Activated naive CD4-positive, alpha-beta T cell treated with anti-CD3 and anti-CD28 coated beads, Interleukin-2, amount 10 ng/mL, durations not matched to agents 7 days and 5 days (primary cell): ENCODE measurements at places on chromosomes 11 and 22.

DNA sequence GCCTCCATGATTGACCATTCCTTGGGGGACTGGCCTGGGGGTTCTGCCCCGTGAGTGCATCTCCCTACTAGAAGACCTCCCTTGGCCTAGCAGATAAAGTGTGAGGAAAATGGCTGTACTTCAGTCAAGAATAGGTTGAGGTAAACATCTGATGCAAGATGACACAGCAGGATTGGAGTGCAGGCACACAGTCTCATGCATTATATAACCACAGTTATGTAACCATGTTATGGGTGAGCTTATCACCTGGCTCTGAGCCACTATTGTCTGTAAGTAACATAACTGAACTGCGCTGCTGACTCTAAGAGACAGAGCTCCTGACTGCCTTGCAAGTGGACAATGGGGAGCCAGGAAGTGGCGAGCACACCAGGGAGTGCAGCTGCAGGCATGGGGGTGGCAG lies 378.7 kb upstream of the ANO5 start:
- no peak overlapping the region for H3K4me3 ChIP-seq
- no peak overlapping the region for H3K27ac ChIP-seq
- H3K27me3 ChIP-seq: no peaks in the 10 kb centered on the region
- DNase-seq: no peak
- H3K4me1 ChIP-seq: no peaks in the 10 kb centered on the region

DNA sequence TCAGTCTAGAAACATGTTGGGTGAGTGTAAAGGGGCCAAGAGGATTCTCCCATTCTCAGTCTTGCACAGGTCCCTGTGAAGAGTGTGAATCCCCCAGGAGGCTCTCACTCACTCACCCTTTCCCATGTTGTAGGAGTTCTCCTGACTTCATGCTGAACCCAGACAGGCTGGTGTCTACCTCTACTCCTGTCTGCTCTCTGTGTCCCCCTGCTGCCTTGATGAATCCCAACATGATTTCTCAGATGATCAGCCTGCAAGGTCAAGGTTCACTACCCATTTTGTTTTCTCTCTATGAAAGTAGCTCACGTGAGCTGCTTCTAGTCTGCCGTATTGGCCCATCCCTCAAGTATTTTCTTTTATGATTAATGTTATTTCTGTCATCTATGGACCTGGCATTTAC lies 500.6 kb downstream of the ETS1 start:
- no peak for DNase-seq
- no peak overlapping the region for H3K27ac ChIP-seq
- H3K4me1 ChIP-seq: no peaks in the 10 kb centered on the region
- peaks cover 3% of the 10 kb centered on the region for H3K27me3 ChIP-seq

DNA sequence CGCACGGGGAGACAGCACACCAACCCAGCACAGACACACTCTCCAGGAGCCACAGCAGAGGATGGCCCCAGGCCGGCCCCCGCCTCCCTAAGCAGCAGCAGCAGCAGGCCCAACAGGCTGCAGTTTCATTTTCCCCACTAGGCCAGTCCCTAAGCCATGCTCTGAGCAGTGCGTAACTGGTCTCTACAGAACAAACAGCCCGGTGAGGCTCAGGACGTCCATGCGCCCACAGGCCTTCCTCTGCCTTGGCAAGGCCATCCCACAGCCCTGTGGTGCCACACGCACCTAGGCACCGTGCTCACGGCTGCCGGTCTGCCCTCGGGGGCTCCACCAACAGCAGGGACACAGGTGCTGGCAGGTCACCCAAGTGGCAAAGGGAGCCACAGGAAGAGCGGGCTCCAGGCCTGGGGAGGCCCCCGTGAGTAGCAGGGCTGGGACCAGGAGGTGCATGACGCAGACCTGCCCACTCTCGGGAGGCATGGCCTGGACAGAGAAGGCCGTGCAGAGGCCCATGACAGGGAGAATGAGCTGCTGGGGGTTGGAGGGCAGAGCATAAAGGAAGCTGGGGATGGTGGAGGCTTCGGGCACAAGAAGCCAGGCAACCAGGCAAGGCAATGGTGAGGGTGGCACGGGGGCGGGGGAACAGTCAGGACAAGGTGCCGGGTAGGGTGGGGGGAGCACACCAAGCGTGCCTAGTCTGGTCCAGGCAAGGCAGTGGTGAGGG lies 1.4 kb upstream of the MOB2 start:
- no peak overlapping the region for H3K27ac ChIP-seq
- no peak for DNase-seq
- no peaks in the 10 kb centered on the region for H3K36me3 ChIP-seq
- no peak overlapping the region for H3K4me3 ChIP-seq

DNA sequence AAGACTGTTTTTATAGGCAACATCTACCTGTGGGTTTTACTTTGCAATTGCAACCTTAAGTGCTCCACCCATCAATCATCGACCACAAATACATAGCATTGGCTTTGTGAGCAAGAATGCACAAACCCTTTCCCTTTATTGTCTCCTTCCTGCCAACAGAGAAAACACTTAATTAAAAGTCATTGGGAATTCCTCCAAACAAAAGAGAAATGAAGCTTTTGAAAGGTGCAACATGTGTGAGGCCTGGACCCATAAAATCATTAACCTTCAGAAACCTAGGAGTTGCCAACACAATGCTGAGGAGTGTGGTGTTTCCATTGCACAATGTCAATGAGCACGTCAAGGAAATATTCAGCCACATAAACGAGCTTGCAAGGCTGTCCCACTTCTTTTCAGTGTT lies 223.2 kb downstream of the BLID start:
- no peaks in the 10 kb centered on the region for H3K4me1 ChIP-seq
- DNase-seq: no peak
- no peaks in the 10 kb centered on the region for H3K27me3 ChIP-seq
- no peak overlapping the region for H3K27ac ChIP-seq

DNA sequence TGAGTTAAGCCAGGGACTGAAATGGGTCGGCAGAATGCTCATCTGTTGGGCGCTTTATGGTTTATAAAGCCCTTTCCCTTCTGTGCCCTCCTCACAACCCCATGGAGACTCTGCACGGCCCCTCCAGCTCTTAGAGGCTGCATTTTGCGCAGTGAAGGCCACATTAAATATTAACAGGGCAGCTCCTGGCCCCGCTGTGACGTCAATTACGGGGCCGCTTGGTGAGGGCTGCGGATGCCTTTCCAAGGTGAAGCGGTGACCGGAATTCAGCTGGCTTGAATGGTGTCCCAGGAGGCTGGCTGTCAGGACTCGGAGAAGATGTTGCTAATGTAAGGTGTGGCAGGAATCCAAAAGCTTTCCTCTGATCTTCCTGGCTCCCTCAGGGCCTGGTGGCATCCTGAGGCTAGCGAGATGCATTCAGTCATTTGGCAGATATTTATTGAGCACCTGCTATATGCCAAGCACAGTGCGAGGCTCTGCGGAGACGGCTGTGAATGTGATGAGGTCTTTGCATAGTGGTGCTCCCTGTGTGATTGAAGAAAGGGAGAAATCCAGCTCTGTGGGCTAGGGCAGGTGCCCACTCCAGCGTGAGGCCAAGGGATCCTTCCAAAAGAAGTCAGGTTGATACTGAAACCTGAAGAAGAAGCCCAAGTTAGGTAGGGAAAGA lies 10.4 kb upstream of the YWHAH start:
- no peaks in the 10 kb centered on the region for H3K4me1 ChIP-seq
- H3K27me3 ChIP-seq: peaks cover 75% of the 10 kb centered on the region
- no peak overlapping the region for H3K4me3 ChIP-seq
- H3K27ac ChIP-seq: no peak overlapping the region
- DNase-seq: no peak

- no peak for DNase-seq
- H3K27ac ChIP-seq: no peak overlapping the region
- no peak overlapping the region for H3K4me3 ChIP-seq
- peaks cover 5% of the 10 kb centered on the region for H3K27me3 ChIP-seq
- no peaks in the 10 kb centered on the region for H3K36me3 ChIP-seq
These were observed 38.5 kb upstream of the SLN start for GRCh38 chr11:107750313-107750712.

- no peak overlapping the region for H3K27ac ChIP-seq
- H3K4me1 ChIP-seq: no peaks in the 10 kb centered on the region
- no peak overlapping the region for H3K4me3 ChIP-seq
These were observed 1147.1 kb upstream of the TENM4 start for GRCh38 chr11:80587906-80588305.

DNA sequence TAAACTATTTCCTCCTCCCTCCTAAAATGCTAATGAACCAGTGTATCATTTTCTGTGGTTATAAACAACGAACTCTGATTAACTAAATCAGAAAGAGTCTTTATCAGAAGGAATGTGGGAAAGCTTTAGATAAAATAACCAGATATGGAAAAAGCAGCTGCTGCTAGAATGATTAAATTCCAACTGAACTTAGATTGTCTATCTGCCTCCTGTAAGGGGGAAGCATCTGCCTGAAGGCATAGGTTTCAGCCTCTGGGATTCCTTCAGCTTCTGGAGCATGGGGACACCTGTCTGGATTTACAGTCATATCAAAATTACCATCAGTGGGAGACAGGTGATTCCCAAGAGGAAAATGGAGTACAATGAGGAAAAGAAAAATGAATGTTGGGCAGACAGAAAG lies 1095.5 kb upstream of the CCDC90B start:
- H3K4me3 ChIP-seq: no peak overlapping the region
- H3K36me3 ChIP-seq: no peaks in the 10 kb centered on the region

- H3K27ac ChIP-seq: no peak overlapping the region
- H3K27me3 ChIP-seq: no peaks in the 10 kb centered on the region
- H3K4me1 ChIP-seq: no peaks in the 10 kb centered on the region
- DNase-seq: no peak
- H3K36me3 ChIP-seq: no peaks in the 10 kb centered on the region
- no peak overlapping the region for H3K4me3 ChIP-seq
These were observed 321.6 kb downstream of the AASDHPPT start for GRCh38 chr11:106399076-106399511.

DNA sequence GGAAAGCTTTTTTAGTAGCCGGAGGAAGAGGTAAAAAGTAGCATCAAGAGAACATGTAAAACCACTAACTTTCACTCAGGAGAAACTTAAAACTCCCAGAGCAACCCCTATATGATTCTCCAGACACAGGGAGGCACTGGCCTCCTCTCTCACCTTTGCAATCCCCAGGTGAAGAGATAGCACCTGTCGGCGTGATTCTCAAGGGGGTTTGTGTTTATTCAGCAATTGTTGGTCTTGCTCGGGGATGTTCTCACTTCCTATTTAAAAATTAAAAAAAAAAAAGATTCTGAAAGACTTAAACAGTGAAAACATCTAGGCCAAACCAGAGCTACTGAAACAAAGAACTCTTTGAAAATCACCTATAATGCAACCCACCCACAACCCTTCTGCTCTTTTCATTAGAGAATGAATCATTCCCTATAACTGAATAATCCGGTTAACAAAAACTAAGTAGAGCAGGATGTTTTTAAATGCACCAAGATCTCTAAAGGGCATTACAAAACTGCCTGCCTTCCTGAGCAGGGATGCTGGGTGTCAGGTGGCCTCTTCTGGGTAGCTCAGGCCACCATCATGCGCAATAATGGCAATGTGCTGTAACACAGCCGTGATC lies 24.9 kb downstream of the DHCR7 start:
- H3K27ac ChIP-seq: no peak overlapping the region
- H3K27me3 ChIP-seq: peaks cover 9% of the 10 kb centered on the region
- no peak for DNase-seq
- H3K36me3 ChIP-seq: no peaks in the 10 kb centered on the region
- no peaks in the 10 kb centered on the region for H3K4me1 ChIP-seq
- H3K4me3 ChIP-seq: no peak overlapping the region

GRCh38 chr11:68575025-68575665 lies 109.2 kb upstream of the GAL start:
- peaks cover 5% of the 10 kb centered on the region for H3K4me1 ChIP-seq
- H3K4me3 ChIP-seq: no peak overlapping the region
- H3K36me3 ChIP-seq: peaks cover 60% of the 10 kb centered on the region
- DNase-seq: no peak
- H3K27ac ChIP-seq: no peak overlapping the region

- no peak for DNase-seq
- peaks cover 13% of the 10 kb centered on the region for H3K4me1 ChIP-seq
- H3K36me3 ChIP-seq: peaks cover 6% of the 10 kb centered on the region
- no peak overlapping the region for H3K27ac ChIP-seq
- H3K27me3 ChIP-seq: peaks cover 15% of the 10 kb centered on the region
- no peak overlapping the region for H3K4me3 ChIP-seq
These were observed 37.2 kb upstream of the GRAMD1B start for GRCh38 chr11:123392844-123393243.

DNA sequence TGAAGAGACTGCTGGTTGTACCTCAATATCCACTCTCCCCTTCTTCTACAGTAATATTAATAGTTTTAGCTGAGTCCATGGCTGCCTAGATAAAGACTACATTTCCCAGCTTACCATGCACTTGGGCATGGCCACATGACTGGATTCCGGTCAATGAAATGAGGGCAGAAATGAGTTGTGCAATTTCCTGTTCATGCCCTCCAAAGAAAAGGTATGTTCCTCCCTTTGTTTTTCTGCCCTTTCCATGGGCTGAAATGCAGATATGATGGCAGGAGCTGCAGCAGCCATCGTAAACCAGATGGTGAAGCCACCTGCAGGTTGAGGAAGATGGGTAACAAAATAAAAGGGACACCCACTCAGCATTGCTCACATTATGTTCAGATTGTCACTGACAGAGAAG lies 15.3 kb upstream of the ELFN2 start:
- DNase-seq: no peak
- H3K4me1 ChIP-seq: peaks cover 6% of the 10 kb centered on the region
- peaks cover 22% of the 10 kb centered on the region for H3K27me3 ChIP-seq

DNA sequence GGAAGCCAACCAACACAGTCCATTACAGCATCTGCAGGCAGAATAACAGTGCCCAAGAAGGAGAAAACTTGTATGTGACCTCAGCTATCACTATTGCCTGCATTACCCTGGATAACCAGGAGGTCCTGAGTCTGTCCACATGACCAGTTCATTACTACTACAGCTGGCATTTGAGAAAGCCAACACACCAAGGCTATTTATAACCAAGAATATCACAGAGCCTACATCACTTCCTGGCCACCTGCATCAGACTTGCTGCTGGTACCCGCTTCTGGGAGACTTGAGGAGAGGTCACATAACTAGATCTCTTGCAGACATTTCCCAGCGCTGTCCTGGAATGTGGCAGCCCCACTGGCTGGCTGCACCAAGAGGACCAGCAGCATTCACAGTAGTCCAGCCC lies 11.1 kb upstream of the OR56B4 start:
- no peak for DNase-seq
- H3K36me3 ChIP-seq: no peaks in the 10 kb centered on the region
- no peak overlapping the region for H3K4me3 ChIP-seq
- peaks cover 8% of the 10 kb centered on the region for H3K27me3 ChIP-seq
- peaks cover 6% of the 10 kb centered on the region for H3K4me1 ChIP-seq

DNA sequence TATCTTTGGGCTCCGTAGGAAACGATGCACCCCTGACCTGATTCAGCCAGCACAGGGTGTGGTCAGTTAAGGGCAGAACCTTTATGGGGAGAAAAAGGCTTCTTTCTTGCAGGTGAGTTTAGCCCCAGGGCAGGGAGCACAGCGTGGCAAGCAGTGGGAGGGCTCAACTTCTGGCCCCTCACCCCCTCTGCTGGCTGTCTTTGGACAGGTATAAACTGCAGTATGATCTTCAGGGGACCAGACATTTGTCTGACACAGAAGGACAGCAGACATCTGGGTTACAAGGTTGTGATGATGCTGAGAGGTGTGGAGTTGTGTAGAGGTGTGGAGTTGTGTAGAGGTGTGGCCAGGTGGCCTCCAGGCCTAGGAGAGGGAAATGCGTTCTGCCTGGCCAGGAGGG lies 324.0 kb upstream of the PLET1 start:
- H3K27me3 ChIP-seq: no peaks in the 10 kb centered on the region
- H3K27ac ChIP-seq: no peak overlapping the region
- no peaks in the 10 kb centered on the region for H3K4me1 ChIP-seq
- no peaks in the 10 kb centered on the region for H3K36me3 ChIP-seq
- H3K4me3 ChIP-seq: no peak overlapping the region

GRCh38 chr11:120268686-120269085 lies 28.7 kb downstream of the POU2F3 start:
- no peaks in the 10 kb centered on the region for H3K36me3 ChIP-seq
- H3K4me3 ChIP-seq: no peak overlapping the region
- DNase-seq: no peak
- H3K27me3 ChIP-seq: peaks cover 64% of the 10 kb centered on the region
- no peaks in the 10 kb centered on the region for H3K4me1 ChIP-seq
